Neural crest cell (in vitro differentiated cells): ENCODE measurements at places on chromosomes 4 and X. TPM values are rescaled to one million over a fixed set of nuclear protein-coding genes. Genes with fewer than 3 reads are reported as not detected.

- peaks cover 16% of the 10 kb centered on the region for H3K4me1 ChIP-seq
- no peaks in the 10 kb centered on the region for H3K27me3 ChIP-seq
- H3K4me3 ChIP-seq: no peak overlapping the region
- no peak for DNase-seq
- H3K27ac ChIP-seq: no peak overlapping the region
Measured at GRCh38 chr4:185693548-185694215, 118.3 kb downstream of the SORBS2 start.

The SERTM2 gene
- total RNA-seq: 0.11 TPM in 1 of 2 replicates, not detected in the other

GRCh38 chrX:24426340-24426913 is 38.7 kb upstream of the PDK3 start:
- no peak overlapping the region for H3K27ac ChIP-seq
- H3K27me3 ChIP-seq: no peaks in the 10 kb centered on the region
- no peak overlapping the region for H3K4me3 ChIP-seq
- peaks cover 2% of the 10 kb centered on the region for H3K36me3 ChIP-seq
- DNase-seq: no peak

The ANXA10 gene
- total RNA-seq: not detected in 2 replicates

The FAM156B gene
- 13.7 and 16.2 TPM in 2 replicates for total RNA-seq

GRCh38 chrX:154348114-154348531 is 26.3 kb downstream of the FLNA start:
- peaks cover 4% of the 10 kb centered on the region for H3K27me3 ChIP-seq
- H3K4me3 ChIP-seq: peak overlapping the region; percentile 12
- H3K36me3 ChIP-seq: peaks cover 5% of the 10 kb centered on the region
- no peak for DNase-seq
- peaks cover 5% of the 10 kb centered on the region for H3K4me1 ChIP-seq

GRCh38 chr4:54055494-54055893 is 8.9 kb downstream of the CHIC2 start:
- no peak overlapping the region for H3K27ac ChIP-seq
- H3K27me3 ChIP-seq: no peaks in the 10 kb centered on the region
- DNase-seq: no peak
- no peak overlapping the region for H3K4me3 ChIP-seq
- H3K4me1 ChIP-seq: peaks cover 5% of the 10 kb centered on the region
- no peaks in the 10 kb centered on the region for H3K36me3 ChIP-seq

The NPY1R gene
- total RNA-seq: 0.41 and 0.49 TPM in 2 replicates

- no peak for DNase-seq
- no peak overlapping the region for H3K4me3 ChIP-seq
- H3K4me1 ChIP-seq: no peaks in the 10 kb centered on the region
- peaks cover 3% of the 10 kb centered on the region for H3K36me3 ChIP-seq
- no peak overlapping the region for H3K27ac ChIP-seq
Measured at GRCh38 chrX:23525531-23525930, 141.8 kb upstream of the PRDX4 start.

GRCh38 chr4:52260514-52261210 is 209.6 kb downstream of the SPATA18 start:
- no peak for DNase-seq
- H3K36me3 ChIP-seq: no peaks in the 10 kb centered on the region
- peak overlapping the region; percentile 68 for H3K27ac ChIP-seq
- no peaks in the 10 kb centered on the region for H3K4me1 ChIP-seq

GRCh38 chr4:187996502-187997177 is 1.1 kb downstream of the ZFP42 start:
- H3K4me3 ChIP-seq: peak overlapping the region; percentile 73
- peaks cover 14% of the 10 kb centered on the region for H3K36me3 ChIP-seq
- DNase-seq: no peak

The PNMA5 gene
- total RNA-seq: not detected in 2 replicates

- no peak for DNase-seq
- peaks cover 42% of the 10 kb centered on the region for H3K4me1 ChIP-seq
- peaks cover 3% of the 10 kb centered on the region for H3K36me3 ChIP-seq
- H3K27me3 ChIP-seq: no peaks in the 10 kb centered on the region
Measured at GRCh38 chr4:2570551-2571222, 34.2 kb downstream of the FAM193A start.

The HPGDS gene
- not detected in 2 replicates for total RNA-seq

GRCh38 chr4:148834804-148835631 is 392.8 kb upstream of the NR3C2 start:
- no peak overlapping the region for H3K27ac ChIP-seq
- H3K36me3 ChIP-seq: no peaks in the 10 kb centered on the region
- H3K27me3 ChIP-seq: no peaks in the 10 kb centered on the region
- no peak overlapping the region for H3K4me3 ChIP-seq

The PDE5A gene
- total RNA-seq: 13.9 and 15.4 TPM in 2 replicates

DNA sequence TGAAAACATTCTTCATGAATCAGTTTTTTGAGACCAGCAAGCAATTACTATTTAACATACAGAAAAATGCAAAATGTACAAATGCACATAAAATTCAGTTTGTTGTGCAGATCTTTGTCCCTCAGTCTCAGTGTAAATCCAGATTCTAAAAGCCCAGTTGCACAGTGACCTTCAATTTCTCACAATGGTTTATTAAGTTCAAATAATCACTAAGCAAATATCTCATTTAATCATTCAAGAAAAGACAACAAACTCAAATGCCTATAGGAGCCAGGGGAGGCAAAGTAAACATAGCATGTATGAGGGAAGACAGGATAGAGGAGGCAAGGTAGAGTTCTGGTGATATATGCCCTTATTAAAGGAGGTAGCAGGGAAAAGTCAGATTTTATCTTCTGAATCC is 82.8 kb downstream of the PPP3CA start:
- peaks cover 15% of the 10 kb centered on the region for H3K4me1 ChIP-seq
- no peaks in the 10 kb centered on the region for H3K27me3 ChIP-seq
- no peaks in the 10 kb centered on the region for H3K36me3 ChIP-seq
- H3K4me3 ChIP-seq: no peak overlapping the region
- DNase-seq: no peak
- H3K27ac ChIP-seq: no peak overlapping the region

- H3K27me3 ChIP-seq: no peaks in the 10 kb centered on the region
- H3K4me1 ChIP-seq: no peaks in the 10 kb centered on the region
- DNase-seq: no peak
- no peak overlapping the region for H3K4me3 ChIP-seq
- no peak overlapping the region for H3K27ac ChIP-seq
- peaks cover 10% of the 10 kb centered on the region for H3K36me3 ChIP-seq
Measured at GRCh38 chr4:99117876-99118693, 26.0 kb downstream of the ADH4 start.

DNA sequence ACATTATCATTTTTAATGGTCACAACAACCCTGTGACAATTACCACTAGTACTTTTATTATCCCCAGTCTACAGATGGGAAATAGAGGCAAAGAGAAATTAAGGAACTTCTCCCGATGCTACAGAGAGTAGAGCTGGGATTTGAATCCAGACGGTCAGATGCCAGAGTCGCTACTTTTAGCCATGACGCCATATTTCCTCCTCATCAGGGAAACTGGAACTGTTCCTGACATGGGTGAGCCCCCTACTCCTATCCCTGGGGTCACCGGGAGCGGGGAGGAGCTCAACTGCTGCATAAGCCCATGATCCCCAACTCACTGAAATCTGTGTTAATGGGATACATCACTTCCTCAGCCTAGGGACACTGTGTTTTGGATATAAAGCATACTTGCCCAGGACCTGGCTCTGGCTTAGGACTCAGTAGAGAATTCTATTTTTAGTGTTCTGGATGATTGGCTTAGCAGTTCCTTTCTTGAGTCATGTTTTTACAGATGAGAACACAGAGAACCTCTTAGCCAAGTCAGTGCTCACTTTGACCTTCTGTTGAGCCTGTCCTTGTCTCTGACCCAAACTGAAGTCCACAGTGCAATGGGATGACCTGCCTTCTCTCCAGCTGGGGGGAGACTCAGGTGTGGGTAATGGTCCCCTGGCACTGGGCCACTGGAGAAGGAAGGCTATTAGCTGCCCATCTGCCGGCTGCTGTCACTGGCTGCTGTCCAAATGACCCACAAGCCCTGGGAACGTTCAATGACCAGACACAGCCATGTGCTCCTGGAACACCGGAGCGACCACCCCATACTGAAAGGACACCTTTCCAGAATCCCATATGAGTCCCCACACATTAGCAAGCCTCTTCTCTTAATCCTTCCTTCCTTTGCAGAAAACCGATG is 90.8 kb upstream of the SHISA3 start:
- peaks cover 12% of the 10 kb centered on the region for H3K4me1 ChIP-seq
- H3K27me3 ChIP-seq: no peaks in the 10 kb centered on the region
- DNase-seq: no peak
- H3K36me3 ChIP-seq: no peaks in the 10 kb centered on the region
- H3K4me3 ChIP-seq: no peak overlapping the region
- H3K27ac ChIP-seq: no peak overlapping the region

DNA sequence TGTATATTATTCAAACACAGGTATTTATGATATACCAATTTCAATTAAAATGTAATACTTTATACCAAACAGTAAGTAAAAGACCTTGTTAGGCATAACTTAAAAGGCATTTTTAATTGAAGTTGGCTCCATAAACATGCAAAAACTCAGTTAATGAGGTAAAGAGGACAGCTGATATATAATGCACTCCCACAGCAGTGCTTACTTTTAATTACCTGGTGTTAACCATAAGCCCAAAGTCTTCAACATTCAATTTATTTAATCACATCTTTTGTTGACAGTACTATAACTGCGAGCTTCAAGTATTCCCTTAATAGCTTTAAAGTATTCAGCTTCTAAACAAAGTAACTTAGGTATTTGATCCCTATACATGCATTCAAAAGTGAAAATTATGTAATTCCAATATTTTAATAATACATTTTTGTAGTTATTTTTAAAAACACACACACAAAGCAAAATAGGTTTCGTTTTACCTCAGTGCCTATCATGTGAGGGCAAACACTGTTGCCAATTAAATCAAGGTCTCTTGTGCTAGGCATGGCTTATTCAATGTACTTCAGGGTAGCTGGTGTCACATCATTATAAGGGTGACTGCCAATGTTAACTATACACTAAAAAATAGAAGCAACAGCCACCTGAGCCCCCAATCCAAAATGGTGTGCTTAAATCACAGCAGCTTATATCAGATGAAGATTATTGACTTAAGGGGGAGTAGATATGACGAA is 197.1 kb downstream of the LRBA start:
- no peak overlapping the region for H3K27ac ChIP-seq
- no peaks in the 10 kb centered on the region for H3K27me3 ChIP-seq
- H3K4me1 ChIP-seq: no peaks in the 10 kb centered on the region
- no peak overlapping the region for H3K4me3 ChIP-seq

The SMAD1 gene
- 26.8 and 28.6 TPM in 2 replicates for total RNA-seq

DNA sequence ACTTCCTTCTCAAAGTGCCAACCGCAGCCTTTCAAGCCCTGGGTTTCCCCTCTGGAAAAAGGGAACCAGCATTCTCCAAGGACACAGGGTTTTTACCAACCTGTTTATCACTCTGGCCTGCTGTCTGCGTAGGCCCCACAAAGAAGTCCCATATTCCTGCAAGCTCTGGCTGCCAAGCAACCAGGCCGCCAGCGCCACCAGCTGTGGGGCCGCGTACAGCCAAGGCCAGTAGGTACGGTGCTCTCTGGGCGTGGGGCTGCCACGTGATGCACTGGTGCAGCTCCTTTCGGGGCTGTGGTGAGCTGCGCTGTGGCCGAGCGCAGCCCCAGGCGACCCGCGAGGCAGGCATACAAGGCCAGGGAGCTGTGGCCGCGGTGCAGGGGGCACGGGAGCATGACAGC is 22.1 kb downstream of the LUZP4 start:
- peaks cover 2% of the 10 kb centered on the region for H3K36me3 ChIP-seq
- H3K4me1 ChIP-seq: peaks cover 12% of the 10 kb centered on the region
- H3K27ac ChIP-seq: peak overlapping the region; percentile 95
- DNase-seq: peak; percentile 65

DNA sequence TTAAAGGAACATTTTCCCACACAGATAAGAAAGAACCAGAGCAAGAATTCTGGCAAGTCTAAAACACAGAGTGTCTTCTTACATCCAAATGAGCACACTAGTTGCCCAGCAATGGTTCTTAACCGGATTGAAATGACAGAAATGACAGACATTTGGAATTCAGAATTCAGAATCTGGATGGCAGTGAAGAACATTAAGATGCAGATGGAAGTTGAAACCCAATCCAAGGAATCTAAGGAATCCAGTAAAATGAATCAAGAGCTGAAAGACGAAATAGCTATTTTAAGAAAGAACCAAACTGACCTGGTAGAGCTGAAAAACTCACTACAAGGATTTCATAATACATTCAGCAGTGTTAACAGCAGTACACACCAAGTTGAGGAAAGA is 21.5 kb downstream of the ANAPC10 start:
- H3K36me3 ChIP-seq: peaks cover 42% of the 10 kb centered on the region
- no peak overlapping the region for H3K27ac ChIP-seq
- H3K4me1 ChIP-seq: no peaks in the 10 kb centered on the region
- no peak overlapping the region for H3K4me3 ChIP-seq
- DNase-seq: no peak

GRCh38 chr4:54723820-54724219 is 66.1 kb downstream of the KIT start:
- no peak overlapping the region for H3K27ac ChIP-seq
- no peaks in the 10 kb centered on the region for H3K27me3 ChIP-seq
- DNase-seq: no peak
- H3K4me3 ChIP-seq: no peak overlapping the region

DNA sequence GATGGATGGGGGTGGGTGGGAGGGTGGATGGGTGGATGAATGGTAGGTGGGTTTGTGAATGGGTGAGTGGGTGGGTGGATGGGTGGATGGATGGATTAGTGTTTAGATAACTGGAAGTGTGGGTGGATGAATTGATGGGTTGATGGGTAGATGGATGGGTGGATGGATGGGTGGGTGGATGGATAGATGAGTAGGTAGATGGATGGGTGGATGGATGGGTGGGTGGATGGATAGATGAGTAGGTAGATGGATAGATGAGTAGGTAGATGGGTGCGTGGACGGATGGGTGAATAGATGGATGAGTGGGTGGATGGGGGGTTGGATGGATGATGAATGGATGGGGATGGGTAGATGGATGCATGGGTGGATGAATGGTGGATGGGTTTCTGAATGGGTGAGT is 20.3 kb upstream of the ASMTL start:
- no peak overlapping the region for H3K27ac ChIP-seq
- H3K36me3 ChIP-seq: no peaks in the 10 kb centered on the region
- no peak for DNase-seq
- no peaks in the 10 kb centered on the region for H3K4me1 ChIP-seq
- no peak overlapping the region for H3K4me3 ChIP-seq

The DRP2 gene
- total RNA-seq: 2.4 and 2.9 TPM in 2 replicates

DNA sequence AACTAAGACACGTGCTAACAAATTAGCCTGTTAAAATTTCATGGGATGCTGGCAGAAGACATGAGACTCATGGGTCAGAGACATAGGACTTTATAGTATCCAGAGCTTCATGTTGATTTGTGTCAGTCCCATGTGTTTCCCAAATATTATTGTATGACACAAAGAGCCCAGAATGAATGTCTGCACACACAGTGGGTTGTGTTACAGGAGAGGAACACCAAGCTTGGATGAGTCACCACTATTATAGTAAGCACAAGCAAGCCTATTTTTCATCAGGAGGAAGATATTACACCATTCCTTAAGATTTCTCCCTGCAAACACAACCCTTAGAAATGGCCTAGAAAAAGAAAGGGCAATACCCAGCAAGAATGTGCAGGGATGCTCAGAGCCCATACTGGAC is 15.4 kb downstream of the BBS12 start:
- H3K27ac ChIP-seq: no peak overlapping the region
- no peaks in the 10 kb centered on the region for H3K4me1 ChIP-seq
- H3K4me3 ChIP-seq: no peak overlapping the region
- no peaks in the 10 kb centered on the region for H3K27me3 ChIP-seq

GRCh38 chr4:22957774-22958309 is 265.1 kb downstream of the GBA3 start:
- no peaks in the 10 kb centered on the region for H3K36me3 ChIP-seq
- H3K27ac ChIP-seq: no peak overlapping the region
- no peak overlapping the region for H3K4me3 ChIP-seq
- H3K4me1 ChIP-seq: no peaks in the 10 kb centered on the region
- no peaks in the 10 kb centered on the region for H3K27me3 ChIP-seq

- H3K36me3 ChIP-seq: peaks cover 10% of the 10 kb centered on the region
- peaks cover 25% of the 10 kb centered on the region for H3K4me1 ChIP-seq
- no peak overlapping the region for H3K27ac ChIP-seq
- DNase-seq: no peak
- no peak overlapping the region for H3K4me3 ChIP-seq
Measured at GRCh38 chr4:3331511-3332394, 38.9 kb downstream of the RGS12 start.
